ENCODE measurements at places on chromosomes 12 and 14.

DNA sequence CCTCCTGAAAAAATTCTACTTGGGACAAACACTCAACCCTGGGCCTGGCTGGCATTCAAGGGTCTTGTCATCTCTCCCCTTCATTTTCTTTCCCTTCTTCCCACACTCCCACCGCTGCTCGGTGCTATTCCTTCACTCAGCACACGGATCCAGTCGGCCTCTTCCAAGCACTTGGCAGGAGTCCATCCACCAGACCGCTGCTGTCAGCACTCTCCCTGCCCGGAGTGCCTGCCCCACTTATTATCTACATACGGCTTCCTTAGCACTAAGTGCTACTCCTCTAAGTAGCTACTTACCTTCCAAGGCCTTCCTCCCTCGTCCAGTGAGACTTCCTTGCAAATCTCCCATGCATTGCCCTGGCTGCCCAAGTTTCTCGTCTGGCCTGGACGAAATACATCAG is 29.8 kb downstream of the CALM1 start:
- H3K4me3 ChIP-seq = no peak overlapping the region
- H3K27me3 ChIP-seq = no peaks in the 10 kb centered on the region
- H3K4me1 ChIP-seq = no peaks in the 10 kb centered on the region
- H3K36me3 ChIP-seq = no peaks in the 10 kb centered on the region
- DNase-seq = no peak

DNA sequence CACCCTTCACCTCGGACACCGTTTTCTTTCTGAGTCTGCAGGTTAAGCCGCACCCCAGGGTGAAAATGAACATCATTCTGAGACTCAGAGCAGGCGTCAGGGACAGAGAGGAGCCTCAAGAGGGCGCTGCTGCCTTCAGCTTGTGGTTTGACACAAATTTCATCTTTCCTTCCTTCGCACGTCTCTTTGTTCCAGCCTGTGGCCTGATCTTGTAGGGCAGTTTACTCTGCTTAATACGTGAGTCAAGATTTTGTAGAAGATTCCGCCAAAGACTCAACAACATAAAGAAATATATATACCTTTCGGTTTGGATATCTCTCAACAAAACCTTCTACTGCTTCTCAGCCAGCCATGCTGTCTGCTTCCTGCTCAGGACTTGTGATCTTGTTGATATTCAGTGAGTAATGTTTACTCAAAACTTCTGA is 329.3 kb upstream of the OR4E1 start:
- DNase-seq = peak; percentile 44
- peak overlapping the region; percentile 65 for H3K27ac ChIP-seq
- no peaks in the 10 kb centered on the region for H3K36me3 ChIP-seq
- H3K4me1 ChIP-seq = no peaks in the 10 kb centered on the region

DNA sequence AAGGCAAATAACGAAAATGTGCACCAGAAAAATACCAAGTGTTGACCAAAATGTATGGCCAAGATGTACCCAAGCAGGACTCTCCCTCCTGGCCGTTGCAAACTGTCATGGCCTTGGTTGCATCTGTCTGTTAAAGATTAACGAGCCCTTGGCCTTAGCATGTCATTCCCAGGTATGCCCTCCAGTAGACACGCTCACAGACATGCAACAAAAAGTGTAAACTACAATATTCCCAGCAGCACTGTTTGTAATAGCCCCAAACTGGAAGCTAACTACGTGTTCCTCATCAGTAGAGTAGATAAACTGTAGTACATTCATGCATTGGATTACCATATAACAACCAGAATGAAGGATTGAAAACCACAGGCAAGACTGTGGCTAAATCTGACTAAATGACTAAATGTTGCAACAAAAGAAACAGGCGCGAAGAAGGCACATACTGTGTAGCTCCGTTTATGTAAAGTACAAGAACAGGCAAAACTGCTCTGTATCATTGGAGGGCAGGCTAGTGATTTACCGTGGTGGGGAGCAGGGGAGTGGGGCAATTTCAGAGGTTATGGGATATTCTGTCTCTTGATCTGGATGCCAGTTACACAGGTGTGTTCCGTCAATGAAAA is 232.8 kb upstream of the DIO3 start:
- no peaks in the 10 kb centered on the region for H3K27me3 ChIP-seq
- H3K4me1 ChIP-seq = no peaks in the 10 kb centered on the region
- no peaks in the 10 kb centered on the region for H3K36me3 ChIP-seq
- no peak for DNase-seq
- H3K27ac ChIP-seq = no peak overlapping the region
- no peak overlapping the region for H3K4me3 ChIP-seq

- no peak for DNase-seq
- H3K4me1 ChIP-seq = no peaks in the 10 kb centered on the region
- peak overlapping the region; percentile 23 for H3K4me3 ChIP-seq
- H3K27me3 ChIP-seq = no peaks in the 10 kb centered on the region
Measured at GRCh38 chr12:2064071-2064507, 11.3 kb downstream of the CACNA1C start.

DNA sequence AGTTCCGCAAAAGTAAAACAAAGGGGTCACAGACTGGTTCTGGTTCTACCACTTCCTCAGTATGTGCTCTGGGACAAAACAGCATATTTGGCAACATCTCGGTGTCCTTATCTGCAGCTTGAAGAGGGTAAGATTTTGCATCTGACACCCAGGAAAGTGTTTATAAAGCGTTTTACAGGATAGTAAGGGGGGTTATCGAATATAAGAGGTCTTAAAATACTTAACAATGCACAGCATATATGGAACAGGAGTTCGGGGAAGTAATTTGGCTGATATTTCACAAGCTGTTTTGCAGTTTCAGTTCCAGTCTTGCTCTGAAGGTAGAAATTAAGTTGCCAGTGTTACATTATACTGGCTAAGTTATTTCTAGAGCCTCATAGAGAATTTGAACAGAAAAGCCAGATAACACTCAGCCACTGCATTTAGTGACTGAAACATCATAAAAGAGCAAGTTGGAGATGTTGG is 904 bp upstream of the MAP4K5 start:
- H3K4me3 ChIP-seq = peak overlapping the region; percentile 96
- no peak overlapping the region for H3K27ac ChIP-seq
- no peaks in the 10 kb centered on the region for H3K36me3 ChIP-seq
- H3K4me1 ChIP-seq = peaks cover 7% of the 10 kb centered on the region
- no peak for DNase-seq

- H3K4me1 ChIP-seq = no peaks in the 10 kb centered on the region
- no peaks in the 10 kb centered on the region for H3K27me3 ChIP-seq
- H3K4me3 ChIP-seq = no peak overlapping the region
- no peaks in the 10 kb centered on the region for H3K36me3 ChIP-seq
Measured at GRCh38 chr14:69333791-69334337, 64.2 kb downstream of the ERH start.

- no peaks in the 10 kb centered on the region for H3K27me3 ChIP-seq
- H3K4me1 ChIP-seq = no peaks in the 10 kb centered on the region
- DNase-seq = no peak
Measured at GRCh38 chr12:3186546-3187215, 109.5 kb downstream of the TSPAN9 start.

GRCh38 chr14:21804981-21805380 is 131.4 kb upstream of the OR4E1 start:
- H3K27me3 ChIP-seq = no peaks in the 10 kb centered on the region
- no peaks in the 10 kb centered on the region for H3K4me1 ChIP-seq
- DNase-seq = no peak
- no peaks in the 10 kb centered on the region for H3K36me3 ChIP-seq
- no peak overlapping the region for H3K27ac ChIP-seq

DNA sequence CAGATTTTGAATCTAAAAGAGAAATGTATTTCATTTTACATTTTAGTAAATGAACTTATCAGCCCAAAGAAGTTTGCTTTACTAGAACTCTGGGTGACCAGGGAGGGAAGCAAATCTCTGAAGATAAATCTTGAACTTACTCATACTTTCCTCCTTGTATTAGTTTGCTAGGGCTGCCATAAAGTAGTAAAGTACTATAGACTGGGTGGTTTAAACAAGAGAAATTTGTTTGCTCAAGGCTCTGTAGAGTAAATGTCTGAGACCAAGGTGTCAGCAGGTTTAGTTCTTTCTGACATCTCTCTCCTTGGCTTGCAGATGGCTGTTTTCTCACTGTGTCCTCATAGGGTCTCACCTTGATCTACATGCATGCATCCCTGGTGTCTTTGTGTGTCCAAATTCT is 926.0 kb downstream of the DIO2 start:
- DNase-seq = no peak
- no peak overlapping the region for H3K27ac ChIP-seq
- H3K4me3 ChIP-seq = no peak overlapping the region
- H3K4me1 ChIP-seq = no peaks in the 10 kb centered on the region
- H3K36me3 ChIP-seq = no peaks in the 10 kb centered on the region
- H3K27me3 ChIP-seq = no peaks in the 10 kb centered on the region

DNA sequence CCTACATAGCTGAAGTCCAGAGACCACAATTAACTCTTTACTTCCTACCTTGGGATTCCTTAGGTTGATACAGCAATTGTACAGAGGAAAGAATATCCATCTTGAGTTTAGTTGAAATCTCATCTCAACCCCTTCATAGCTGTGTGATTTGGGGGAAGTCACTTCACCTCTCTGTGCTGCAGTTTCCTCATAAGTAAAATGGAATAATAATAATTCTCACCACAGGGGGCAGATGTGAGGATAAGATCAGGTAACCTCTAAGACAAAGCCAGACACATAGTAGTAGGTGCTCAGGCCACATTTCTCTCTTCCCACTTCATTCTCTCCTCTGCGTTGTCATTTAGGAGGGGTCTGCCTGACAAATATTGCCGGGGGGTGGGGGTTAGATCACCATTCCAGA is 6.7 kb downstream of the FOXN4 start:
- H3K4me3 ChIP-seq = no peak overlapping the region
- DNase-seq = no peak
- H3K36me3 ChIP-seq = no peaks in the 10 kb centered on the region
- no peak overlapping the region for H3K27ac ChIP-seq
- no peaks in the 10 kb centered on the region for H3K4me1 ChIP-seq
